ENCODE measurements at places on chromosomes 4 and X. TPM values are rescaled to one million over a fixed set of nuclear protein-coding genes. Genes with fewer than 3 reads are reported as not detected.

TCEAL5 gene
- total RNA-seq, result not detected

FAM9B gene
- not detected for total RNA-seq

UGT2B15 gene
- 0.20 TPM for total RNA-seq

NIPAL1 gene
- total RNA-seq, result 2.9 TPM

PDCL2 gene
- total RNA-seq, result not detected

PLK4 gene
- total RNA-seq, result 1.8 TPM

FGF13 gene
- not detected for total RNA-seq

PCDH7 gene
- not detected for total RNA-seq

- no peak for DNase-seq
Observed at GRCh38 chrX:100685997-100686305, 42.0 kb downstream of the SRPX2 start.

- no peak for DNase-seq
Observed at GRCh38 chrX:46803140-46803539, 33.7 kb upstream of the RP2 start.

DNA sequence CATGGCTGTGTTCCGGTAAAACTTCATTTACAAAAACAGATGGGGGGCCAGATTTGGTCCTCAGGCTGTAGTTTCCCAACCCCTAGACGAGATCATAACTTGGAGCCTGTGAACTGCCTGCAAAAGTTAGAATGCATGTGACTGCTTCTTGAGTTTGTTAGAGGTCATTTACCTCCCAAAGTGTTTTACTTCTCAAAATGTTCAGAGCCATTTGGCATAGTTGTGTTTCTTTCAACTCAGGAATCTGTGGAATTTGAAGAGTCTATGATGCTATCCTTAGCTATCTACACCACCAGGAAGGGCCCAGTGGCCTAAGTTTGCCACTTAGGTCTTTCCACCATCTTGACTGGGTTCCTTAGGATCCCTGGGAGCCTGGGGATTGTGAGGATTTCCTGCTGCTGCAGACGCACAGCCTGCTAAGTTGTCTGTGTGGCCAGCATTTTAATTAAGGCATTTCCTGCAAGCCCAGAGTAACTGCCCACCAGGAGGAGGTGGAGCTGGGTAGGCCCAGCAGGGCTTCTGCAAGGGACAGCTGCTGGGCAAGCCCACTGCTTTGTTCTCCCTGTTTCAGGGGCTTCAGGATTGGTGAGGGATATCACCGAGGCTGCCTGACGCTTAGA, 53.1 kb downstream of the CCNI start:
- DNase-seq, result no peak

GRCh38 chr4:91754716-91755115, 549.0 kb upstream of the GRID2 start:
- no peak for DNase-seq

GRCh38 chr4:100420571-100420970, 97.3 kb downstream of the EMCN start:
- no peak for DNase-seq

- DNase-seq, result no peak
Observed at GRCh38 chr4:105990933-105991332, 95.7 kb downstream of the NPNT start.

DNA sequence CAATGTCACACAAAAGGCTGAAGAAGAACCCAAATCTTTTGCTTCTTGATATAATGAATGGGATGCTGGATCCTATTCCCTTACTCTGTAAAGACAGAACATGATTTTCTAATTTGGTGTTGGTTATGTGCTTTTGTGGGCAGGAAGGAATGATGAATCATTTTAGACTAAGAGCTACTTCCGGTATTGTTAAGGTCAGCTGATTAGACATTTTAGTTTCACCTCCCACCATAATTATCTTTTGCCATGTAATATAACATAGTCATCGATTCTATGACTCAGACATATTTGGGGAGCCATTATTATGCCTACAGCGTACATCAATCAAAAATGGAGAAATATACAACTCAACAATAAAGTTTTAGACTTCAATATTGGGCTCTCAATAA, 265.3 kb downstream of the ZNF674 start:
- DNase-seq, result no peak

- DNase-seq, result no peak
Observed at GRCh38 chrX:145484740-145485139, 237.4 kb downstream of the SPANXN1 start.

DNA sequence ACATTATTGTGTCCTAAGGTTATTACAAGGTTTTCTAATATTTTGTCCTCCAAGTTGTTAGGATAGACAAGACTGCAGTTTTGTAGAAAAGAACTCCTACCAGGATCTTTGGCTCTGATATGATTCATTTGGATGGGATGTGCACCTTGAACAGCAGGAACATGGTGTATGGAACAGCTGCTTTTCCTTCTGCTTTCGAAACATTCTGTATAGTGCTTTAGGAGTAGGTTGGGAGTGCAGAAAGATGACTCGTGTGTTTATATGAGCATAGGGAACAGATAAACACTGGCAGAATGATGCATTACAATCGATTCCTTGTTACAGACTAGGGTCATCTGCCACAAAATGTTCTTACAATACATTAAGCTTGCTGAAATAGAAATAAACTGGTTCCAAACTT, 790.1 kb downstream of the DMD start:
- no peak for DNase-seq

DNA sequence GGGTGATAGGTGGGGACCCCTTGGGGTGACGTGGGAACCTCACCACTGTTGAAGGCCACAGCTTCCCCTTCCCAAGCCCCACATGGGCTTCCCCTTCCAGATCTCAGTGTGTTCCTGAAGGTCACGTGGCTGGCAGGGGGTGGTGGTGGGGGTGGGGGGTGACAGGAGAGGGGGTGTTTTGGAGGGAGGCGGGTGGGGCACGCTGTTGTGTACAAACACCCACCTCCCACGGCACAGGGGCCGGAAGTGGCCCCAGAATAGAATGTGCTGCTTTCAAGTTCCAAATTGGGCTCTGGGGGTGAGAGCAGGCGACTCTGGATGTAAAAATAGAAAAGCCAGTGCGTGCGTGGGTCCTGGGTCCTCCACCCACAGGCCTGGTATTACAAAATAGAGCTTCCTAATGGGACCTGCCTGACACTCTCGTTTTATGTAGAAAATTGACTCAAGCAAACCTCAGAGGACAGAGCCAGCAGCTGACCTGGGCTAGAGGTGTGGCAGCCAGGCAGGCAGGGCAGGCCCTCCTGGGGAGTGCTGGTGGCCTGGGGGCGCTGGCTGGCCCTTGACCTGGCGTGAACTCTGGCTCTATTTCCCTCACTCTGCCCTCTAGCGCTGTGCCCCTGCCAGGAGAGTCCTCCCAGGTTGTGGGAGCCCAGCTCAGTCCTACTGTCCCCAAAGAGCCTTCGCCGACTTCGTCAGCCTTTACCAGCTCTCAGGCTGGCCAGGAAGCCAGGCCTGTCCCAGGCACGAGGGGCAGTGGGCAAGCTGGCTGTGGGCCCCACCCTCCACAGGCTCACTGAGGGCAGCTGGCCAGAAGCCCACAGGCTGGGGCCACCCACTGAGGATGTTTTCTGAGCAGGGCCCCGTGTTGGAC, 5.4 kb upstream of the SH3BP2 start:
- DNase-seq, result peak; percentile 43

DNA sequence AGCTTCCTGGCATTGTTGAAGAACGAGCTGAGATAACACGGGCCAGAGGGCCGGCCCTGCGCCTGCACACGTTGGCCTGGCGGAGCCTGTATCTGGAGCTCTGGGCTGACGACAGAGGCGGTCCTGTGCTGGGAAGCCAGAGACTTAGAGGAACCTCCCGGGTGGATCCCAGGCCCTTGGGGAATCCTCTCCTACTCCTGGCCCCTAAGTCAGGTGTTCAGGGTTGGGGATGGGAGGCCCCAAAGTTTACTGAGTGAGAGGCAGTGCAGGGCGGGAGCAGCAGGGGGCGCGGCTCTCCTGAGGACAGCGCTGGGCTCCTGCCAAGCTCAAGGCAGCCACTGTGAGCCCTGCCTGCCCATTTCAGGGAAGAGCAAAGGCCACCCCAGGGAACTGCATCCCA, 2.5 kb upstream of the HTRA3 start:
- peak; percentile 16 for DNase-seq

- no peak for DNase-seq
Observed at GRCh38 chrX:39445336-39445735, 644.1 kb downstream of the MID1IP1 start.

DNA sequence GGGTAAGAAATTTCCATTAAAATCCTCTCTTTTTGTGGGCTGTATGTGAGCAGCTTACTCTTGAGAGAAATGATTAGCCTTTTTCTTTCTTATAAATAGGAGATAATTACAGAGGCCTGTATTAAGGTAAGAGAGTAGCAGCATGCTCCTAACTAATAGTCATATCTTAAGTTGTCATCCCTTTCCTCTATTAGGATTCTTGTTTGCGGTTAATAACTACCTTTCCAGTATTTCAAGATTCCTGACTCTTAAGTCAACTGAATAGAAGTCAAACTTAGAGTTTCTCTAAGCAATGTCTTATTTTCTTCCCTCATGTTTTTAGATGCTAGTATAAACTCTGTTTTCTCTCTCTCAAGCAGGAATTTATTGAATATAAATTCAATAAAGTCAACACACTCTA, 139.9 kb upstream of the GPRIN3 start:
- DNase-seq, result no peak

- DNase-seq, result no peak
Observed at GRCh38 chr4:28558895-28559294, 1698.3 kb downstream of the STIM2 start.

- DNase-seq, result no peak
Observed at GRCh38 chr4:166519774-166520173, 646.7 kb downstream of the TLL1 start.

DNA sequence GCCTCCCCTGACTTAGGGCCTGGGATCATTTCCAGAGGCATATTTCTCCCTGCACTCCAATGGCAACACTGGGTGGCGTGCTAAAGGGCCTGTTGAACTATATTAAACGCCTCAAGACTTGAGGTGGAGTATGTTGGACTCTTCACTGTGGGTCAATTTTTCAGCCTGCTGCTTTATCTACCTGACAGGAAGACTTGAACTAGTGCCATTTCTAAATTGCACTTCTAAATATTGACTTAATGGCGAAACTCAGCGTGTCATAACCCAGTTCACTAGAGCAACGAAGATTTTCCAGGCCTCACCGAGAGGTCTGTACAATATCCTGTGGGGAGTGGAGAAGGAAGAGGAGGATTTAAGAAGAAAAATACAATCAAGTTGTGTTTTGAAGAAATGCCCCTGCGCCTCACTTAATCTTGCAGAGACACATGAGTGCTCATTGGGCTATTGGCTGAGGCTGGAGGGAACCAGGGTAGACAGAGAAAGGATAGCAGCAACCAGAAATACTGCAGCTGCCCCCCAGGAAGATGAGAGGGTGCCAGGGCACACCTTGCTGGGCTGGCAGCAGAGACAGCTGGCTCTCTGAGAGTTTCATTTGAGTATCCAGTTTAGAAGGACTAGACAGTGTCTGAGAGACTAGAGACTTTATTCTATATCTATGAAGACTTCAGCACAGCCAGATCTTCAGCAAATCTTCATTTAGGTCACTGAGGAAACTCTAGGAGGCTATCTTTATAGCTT, 67.4 kb downstream of the ENPP6 start:
- DNase-seq, result no peak

DNA sequence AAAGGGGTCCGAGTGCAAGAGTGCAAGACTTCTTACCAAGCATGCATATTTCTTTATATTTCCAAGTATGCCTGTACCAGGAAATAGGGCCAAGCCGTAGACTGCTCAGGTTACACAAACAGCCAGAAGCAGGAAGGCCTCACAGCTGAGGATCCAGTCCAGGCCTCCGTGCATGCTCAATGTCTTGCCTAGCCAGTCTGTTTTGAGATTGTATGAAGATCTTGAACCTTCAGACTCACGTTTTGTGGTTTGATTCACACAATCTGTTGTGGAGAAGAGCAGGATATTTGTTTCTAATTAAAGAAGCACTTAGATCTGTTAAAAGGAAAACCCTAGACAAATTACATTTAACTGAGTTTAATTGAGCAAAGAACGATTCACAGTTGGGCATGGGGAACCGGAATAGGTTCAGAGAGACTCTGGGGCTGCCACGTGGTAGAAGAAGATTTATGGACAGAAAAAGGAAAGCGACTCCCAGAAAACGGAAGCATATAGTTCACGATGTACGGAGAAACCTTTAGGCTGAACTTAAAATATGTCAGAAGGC, 1.2 kb downstream of the MGST2 start:
- no peak for DNase-seq

- no peak for DNase-seq
Observed at GRCh38 chr4:2048831-2049230, 10.3 kb upstream of the NAT8L start.

- DNase-seq, result no peak
Observed at GRCh38 chr4:20684852-20685763, 15.2 kb upstream of the PACRGL start.

- DNase-seq, result no peak
Observed at GRCh38 chr4:2793586-2794485, 951 bp downstream of the SH3BP2 start.

- DNase-seq, result no peak
Observed at GRCh38 chrX:130216320-130216719, 44.6 kb downstream of the RAB33A start.

- DNase-seq, result no peak
Observed at GRCh38 chrX:100649550-100650356, 5.8 kb downstream of the SRPX2 start.

DNA sequence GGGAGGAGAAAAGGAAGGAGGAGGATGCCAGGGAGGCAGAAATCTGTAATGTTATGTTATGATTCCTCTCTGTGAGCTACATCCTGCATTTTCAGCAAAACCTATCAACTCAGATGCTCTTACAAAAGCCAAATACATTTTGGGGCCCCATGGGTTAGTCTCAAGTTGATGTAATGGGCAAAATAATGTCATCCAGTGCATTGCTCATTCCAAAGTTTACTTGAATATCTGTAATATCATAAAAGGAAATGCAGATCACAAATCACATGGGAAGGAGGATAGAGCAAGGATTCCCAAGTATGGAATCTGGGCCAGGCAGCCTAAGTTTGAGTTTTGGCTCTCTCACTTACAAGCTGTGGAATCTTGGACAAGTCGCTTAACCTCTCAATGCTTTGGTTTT, 74.9 kb upstream of the SOD3 start:
- DNase-seq, result no peak

- DNase-seq, result no peak
Observed at GRCh38 chr4:176470671-176471070, 150.9 kb downstream of the SPCS3 start.
